ENCODE measurements at places on chromosomes 1 and 21. TPM values are rescaled to one million over a fixed set of nuclear protein-coding genes. Genes with fewer than 3 reads are reported as not detected.
A peak's percentile ranks its signal among the peaks of the same experiment; 100 is the strongest.

DNA sequence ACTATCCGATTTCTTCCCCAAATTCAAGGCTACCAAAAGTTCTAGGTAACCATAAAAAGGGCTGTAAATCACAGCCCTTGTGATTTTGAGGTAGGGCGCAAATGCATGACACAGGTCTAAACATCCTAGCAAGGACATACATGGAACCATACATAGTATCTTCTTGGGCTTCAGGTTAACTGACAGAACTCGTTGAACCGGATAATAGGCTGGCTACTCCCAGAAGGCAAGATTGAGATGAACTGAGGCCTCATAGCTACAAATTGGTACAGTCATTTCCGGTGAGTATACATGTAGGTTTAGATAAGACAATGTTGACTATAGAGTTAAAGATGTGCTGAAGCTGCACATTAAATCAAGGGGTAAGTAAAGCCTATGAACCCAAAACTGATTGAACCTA is 27.3 kb upstream of the TP53BP2 start:
- no peak for DNase-seq

GRCh38 chr1:50109647-50110075 is 941 bp downstream of the ELAVL4 start:
- DNase-seq: no peak

DNA sequence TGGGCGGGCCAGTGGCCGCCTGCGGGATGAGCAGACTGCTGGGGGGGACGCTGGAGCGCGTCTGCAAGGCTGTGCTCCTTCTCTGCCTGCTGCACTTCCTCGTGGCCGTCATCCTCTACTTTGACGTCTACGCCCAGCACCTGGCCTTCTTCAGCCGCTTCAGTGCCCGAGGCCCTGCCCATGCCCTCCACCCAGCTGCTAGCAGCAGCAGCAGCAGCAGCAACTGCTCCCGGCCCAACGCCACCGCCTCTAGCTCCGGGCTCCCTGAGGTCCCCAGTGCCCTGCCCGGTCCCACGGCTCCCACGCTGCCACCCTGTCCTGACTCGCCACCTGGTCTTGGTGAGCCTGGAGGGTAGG is 2.1 kb downstream of the B4GALT2 start:
- DNase-seq: no peak

GRCh38 chr1:156961709-156962108 is 41.3 kb downstream of the LRRC71 start:
- DNase-seq: peak; percentile 59

GRCh38 chr21:25834381-25834780 is 99.6 kb downstream of the GABPA start:
- no peak for DNase-seq

DNA sequence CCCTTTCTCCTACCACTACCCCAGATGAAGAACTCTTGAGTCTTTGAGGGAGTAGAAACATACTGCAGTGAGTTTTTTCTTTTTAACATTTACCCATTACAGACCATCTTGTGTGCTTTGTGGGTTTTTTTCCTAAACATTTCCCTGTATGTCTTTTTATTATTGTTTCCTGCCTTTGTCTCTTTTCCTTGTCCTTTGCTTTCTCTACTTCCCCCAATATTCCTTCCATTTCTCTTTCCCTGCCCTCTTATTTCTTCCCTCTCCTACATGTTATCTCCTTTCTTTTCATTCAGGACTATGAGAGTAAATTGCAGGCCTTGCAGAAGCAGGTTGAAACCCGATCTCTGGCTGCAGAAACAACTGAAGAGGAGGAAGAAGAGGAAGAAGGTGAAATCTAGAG is 79.1 kb upstream of the PGD start:
- DNase-seq: no peak

DNA sequence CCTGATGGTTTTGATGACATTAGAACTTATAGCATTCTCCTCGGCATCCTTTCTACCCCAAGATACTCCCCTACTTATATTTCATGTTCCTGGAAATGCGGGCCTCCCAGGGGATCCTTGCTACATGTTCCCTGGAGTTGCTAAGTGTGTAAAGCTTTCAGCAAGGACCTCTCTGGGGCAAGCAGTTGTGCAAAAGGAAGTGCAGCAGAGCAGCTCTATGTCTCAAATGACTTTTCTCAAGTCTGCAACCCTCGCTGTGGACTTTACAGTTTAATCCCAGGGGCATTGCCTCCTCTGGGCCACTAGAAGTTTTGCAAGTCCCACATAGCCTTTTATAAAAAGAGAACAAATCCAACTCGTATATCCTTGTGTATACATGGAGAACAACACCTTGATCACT is 20.8 kb upstream of the MNDA start:
- no peak for DNase-seq

GRCh38 chr1:204483791-204484190 is 10.8 kb downstream of the PIK3C2B start:
- no peak for DNase-seq

- DNase-seq: no peak
Measured at GRCh38 chr1:81672766-81673165, 128.0 kb upstream of the ADGRL2 start.

DNA sequence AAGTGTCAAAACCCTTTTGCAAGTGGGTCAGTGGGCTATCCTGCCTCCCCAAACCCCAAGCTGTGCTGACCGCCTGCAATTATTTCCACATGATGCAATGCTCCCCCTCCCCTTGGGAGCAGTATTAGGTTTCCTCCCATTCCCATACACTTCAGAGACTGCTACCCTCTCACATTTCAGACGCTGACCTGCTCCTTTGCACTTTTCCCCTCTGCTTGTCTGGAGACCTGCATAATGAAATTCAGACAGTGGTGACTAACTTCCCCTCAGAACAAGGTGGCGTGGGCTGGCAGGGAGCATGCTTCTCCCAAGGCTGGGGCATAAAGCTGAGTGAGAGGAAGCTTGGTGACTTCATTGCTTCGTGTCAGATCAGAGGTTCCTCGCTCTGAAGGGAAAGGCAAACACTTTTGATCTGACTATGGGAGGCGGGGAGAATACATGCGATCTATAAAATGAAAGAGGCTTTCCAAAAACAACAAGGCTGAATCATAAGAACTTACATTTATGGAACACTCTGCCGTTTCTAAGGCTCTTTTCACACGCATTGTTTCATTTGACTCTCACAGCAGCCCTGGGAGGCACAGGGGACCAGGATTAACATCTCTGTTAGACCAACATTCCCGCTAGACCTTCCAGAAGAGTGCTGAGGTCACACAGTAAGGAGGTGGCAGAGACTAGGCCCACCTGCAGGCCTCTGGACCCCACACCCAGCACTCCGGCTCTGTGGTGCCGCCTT is 27.5 kb upstream of the ROR1 start:
- no peak for DNase-seq

DNA sequence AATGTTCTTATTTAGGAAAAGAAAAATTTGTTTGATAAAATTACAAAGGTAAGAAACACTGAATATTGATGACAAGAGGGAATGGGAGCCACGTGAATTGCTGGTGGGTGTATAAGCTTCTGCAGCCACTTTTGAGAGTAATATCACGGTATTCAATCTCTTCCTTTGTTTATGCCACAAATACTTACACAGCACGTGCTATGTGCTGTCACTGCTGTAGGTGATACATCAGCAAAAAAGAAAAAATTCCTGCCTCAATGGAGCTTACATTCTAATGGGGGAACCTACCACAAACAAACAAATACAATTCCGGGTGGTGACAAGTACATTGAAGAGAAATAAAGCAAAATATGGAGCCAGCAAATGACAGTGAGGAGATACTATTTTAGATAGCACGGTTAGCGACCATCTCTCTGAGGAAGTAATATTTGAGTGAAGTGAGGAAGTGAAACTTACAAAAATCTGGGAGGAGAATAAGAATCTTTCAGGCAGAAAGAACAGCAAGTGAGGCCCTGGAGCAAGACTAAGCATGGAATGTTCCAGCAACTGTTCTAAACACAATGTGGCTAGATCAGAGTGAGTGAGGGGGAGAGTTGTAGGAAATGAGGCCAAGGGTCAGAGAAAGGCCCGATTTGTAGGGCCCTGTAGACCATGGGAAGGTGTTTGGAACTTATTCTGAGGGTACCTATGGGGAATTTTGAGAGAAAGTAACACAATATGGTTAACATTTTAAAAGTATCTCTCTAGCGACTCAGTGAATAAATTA is 2.6 kb upstream of the FCRLB start:
- peak; percentile 82 for DNase-seq

NT5C1A gene
- not detected for total RNA-seq

INSRR gene
- not detected for total RNA-seq

CA14 gene
- not detected for total RNA-seq
